KG1 (cell line): ENCODE measurements at places on chromosomes 11 and 22.

GRCh38 chr11:119346605-119347004, at the start of gene MFRP:
Gene MFRP, minus strand, starts transcription at chr11:119346705. Its CDS starts 192 bp downstream, at chr11:119346513.
- DNase-seq, result no peak

DNA sequence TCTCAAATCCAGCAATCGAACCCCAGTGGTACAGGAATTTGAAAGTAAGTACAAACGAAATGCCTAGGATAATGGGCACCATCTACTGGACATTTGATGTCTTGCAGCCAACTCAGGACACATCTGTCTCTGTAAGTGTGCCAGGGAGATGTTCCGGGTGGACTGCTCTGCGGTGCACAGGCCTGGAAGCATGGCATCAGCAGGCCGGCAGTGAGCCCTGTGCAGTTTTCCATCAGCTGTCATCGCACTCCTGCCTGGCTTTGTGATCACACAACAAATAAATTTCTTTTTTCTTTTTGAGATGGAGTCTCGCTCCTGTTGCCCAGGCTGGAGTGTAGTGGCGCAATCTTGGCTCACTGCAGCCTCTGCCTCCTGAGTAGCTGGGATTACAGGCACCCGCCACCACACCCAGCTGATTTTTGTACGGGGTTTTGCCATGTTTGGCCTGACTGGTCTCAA, 71.0 kb downstream of the JAM3 start:
- peak; percentile 63 for DNase-seq

GRCh38 chr22:44574640-44575380, 76.8 kb upstream of the RTL6 start:
- DNase-seq, result no peak

GRCh38 chr11:79150320-79150719, 290.5 kb downstream of the TENM4 start:
- no peak for DNase-seq

DNA sequence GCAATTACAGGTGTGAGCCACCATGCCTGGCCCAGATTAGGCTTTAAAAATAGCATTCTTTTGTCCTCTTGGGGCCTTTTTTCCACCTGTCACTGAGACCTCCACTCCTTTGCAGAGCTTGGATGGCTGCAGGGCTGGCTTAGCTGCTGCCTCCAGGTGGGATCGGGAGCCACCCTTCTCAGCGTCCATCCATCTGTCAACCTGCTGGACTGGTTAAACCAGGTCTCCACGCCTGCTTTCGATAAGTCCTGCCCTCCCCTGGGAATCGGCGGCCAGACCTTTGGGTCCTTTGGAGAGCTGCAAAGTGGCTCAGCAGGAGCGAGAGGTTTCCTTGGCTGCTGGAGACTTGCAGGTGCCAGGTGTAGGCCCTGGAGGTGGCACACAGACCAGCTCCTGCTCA, 23.4 kb upstream of the GRAMD4 start:
- DNase-seq, result no peak

- DNase-seq, result no peak
Measured at GRCh38 chr11:35618497-35619115, 346 bp downstream of the FJX1 start.

- no peak for DNase-seq
Measured at GRCh38 chr22:26460202-26460601, 23.4 kb downstream of the HPS4 start.

- DNase-seq, result no peak
Measured at GRCh38 chr11:64849598-64850356, 5.3 kb upstream of the CDC42BPG start.

DNA sequence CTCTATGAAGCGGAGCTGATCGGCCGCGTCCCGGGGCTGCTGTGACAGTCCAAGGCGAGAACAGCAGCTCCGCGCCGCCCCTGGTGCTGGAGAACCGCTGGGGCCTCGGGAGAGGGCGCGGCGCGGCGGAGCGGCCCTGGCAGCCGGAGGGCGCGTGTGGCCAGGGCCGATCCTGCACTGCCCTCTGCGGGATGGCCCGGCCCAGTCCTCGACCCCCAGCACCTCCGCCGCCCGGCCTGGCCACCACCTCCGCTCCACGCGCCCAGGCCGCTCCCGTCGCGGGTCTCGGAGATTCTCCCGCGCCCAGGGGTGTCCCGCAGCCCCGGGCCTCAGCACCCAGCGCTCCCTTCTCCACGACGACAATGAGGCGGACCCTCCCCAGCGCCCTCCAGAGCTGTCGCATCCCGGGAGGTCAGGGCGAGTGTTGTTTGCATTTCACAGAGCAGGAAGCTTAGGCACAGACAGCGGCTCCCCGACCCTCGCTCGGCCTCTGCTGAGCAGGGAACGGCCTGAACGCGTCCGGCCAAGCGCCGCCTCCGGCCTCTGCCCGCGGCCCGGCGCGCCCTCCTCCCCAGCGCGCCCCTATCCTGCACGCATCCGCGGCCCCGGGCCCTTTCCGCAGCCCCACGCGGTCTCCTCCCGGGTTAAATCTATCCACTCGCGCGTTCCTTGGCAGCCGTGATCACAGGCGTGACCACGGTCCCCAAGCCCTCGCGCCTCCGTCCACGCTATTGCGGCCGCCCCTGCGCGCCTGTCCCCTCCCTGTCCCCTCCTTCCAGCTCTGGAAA, 109.7 kb downstream of the WNT7B start:
- no peak for DNase-seq

DNA sequence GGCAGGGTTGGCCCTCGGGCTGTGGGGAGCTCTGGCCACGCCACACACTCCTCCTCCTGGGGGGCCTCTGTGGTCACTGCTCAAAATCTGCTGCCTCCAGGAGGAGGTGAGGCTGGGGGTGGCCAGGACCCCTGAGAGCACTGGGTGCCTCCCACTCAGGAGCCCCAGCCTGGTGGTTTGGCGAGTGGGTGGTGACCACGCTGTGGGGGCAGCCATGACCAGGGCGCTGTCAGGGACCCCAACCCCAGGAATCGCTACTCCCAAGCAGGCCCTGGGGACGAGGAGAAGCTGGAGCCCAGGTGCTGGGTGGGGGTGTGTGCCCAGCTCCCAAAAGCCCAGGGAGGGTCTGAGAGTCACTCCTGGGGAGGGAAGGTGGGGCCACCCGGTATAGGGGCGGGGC, 30.1 kb downstream of the TSPAN4 start:
- DNase-seq, result no peak

DNA sequence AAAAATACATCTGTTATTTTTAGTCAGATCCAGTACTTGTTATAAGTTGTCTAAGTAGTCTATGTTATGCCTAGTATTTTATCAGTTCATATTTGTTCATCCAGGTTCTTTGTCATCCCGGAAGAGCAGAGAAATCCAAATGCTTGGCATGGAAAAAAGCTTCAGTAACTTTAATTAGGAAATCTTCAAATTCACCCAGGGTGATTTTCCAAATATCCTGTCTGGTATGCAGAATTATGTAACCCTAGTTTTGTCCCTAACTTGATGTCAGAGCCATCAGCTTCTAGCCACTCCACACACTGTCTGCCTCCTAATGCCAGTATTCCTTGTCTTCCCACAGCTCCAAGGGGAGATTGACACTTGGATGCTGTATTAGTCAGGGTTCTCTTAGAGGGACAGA, 216.2 kb downstream of the ARHGAP42 start:
- no peak for DNase-seq

GRCh38 chr11:81932303-81932702, 801.4 kb downstream of the FAM181B start:
- no peak for DNase-seq

DNA sequence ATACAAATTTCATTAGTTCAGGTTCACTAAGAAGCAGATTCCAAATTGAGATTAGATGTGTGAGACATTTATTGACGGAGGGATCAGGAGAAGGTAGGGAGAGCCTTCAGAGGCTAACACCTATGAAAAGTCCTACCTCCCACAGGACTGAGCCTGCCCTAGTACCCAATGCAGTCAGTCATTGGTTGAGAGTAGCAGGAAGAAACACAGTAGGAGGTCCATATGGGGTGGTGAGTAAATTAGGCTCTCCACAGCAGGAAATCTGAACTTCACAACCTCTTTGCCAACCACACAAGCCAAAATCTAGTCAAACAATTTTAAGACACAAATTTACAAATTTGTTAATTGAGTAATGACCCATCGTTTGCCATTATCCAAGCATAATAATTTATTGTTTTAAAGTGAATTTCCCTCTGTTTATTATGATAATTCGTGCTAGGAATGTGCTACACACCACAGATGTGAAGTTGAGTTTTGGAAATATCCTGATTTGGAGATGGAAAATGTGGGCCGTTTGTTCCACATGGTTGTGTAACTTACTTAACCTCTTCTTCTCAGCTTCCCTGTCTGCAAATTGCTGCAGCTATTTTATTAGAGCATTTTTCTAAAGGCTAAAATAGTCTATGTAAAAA, 542.1 kb downstream of the ETS1 start:
- DNase-seq, result no peak

DNA sequence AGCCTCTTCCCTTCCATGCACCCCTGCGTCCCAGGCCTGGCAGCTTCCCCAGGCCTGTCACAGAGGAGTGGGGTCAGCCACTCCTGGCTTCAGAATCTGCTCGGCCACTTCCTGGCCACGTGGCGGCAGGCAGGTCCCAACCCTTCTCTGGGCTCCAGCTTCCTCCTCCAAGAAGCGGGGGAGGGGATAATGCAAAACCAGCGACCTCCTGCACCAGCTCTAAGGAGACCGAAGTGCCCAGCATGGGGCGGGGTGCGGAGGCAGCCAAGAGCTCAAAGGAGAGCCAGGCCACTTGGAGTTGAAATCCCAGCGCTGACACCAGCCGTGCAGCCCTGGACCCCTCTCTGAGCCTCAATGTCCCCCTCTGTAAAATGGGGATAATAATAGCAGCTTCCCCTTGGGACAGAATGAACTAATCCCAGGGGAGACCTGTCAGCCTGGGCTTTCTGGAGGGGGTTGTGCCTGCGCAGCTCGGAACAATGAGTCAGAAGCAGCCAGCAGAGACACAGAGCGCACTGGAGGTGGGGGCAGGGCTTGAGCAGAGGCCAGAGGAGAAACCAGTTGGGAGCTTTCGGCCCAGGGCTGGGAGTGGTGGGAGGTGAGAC, 22.8 kb upstream of the PICK1 start:
- DNase-seq, result no peak

GRCh38 chr22:24117942-24118341, 63.3 kb upstream of the SUSD2 start:
- DNase-seq, result no peak

GRCh38 chr11:116649268-116649667, 123.5 kb downstream of the BUD13 start:
- DNase-seq, result no peak

DNA sequence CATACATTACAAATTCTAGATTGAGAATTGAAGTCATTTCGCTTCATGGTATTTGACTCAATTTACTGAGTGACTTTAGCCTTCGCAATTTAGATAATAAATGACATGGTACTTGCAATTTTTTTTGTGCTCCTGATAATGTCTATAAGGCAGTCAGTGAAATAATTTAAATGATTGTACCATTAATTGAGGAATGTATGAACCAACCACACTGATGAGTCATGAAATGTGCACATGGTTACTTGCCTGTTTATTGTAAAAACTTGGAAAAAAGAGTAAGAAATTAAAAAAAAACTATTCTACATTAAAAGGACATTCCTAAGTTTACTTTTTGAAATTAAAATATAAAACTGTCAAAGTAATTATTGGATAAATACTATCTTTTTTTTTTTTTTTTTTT, 43.3 kb downstream of the DNAJC24 start:
- DNase-seq, result no peak

DNA sequence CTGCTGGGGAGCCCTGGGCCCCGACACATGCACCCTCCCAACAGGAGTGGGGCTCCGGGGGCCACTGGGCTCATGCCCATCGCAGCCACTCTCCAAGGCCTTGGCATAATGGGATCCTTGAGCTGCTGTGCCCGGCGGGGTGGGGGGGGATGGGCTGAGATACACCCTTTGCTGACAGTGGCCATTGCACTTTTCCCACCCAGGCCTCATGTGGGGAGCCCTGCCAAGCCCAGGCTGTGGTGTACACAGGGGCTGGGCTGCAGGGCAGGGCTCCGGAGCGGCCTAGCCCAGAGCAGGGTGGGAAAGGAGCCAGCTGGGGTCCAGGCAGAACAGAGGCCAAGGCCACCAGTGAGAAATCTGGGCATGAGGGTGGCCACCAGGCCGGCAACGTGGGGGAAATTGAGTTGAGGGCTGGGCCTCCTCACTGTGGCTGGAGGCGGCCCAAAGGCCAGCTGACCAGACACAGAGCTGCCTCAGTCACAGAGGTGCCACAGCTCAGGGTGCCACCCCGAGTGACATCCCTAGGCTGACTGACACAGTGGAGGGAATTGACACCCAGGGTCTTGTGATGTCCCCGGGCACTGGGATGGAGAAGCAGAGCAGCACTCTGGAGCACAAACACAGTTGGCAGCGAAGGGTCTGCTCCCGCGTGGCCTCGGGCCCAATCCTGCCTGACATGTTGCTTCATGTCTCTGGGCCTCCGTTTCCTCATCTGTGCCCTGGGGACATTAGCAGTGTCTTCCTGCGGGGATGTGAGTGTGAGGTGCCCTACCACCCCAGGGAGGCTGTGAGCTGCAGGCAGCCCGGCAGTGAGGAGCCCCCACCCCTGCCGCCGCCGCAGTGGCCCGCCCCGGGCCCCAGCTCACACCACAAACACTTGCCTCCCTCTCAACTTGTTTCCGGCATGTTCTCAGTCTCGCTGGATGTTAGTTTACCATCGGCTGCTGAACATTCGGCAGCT, 30.4 kb downstream of the RTN4R start:
- DNase-seq, result no peak

- no peak for DNase-seq
Measured at GRCh38 chr11:76661834-76662434, 8.6 kb downstream of the LRRC32 start.

GRCh38 chr11:119306373-119306890, 10.5 kb downstream of the MCAM start:
- no peak for DNase-seq

DNA sequence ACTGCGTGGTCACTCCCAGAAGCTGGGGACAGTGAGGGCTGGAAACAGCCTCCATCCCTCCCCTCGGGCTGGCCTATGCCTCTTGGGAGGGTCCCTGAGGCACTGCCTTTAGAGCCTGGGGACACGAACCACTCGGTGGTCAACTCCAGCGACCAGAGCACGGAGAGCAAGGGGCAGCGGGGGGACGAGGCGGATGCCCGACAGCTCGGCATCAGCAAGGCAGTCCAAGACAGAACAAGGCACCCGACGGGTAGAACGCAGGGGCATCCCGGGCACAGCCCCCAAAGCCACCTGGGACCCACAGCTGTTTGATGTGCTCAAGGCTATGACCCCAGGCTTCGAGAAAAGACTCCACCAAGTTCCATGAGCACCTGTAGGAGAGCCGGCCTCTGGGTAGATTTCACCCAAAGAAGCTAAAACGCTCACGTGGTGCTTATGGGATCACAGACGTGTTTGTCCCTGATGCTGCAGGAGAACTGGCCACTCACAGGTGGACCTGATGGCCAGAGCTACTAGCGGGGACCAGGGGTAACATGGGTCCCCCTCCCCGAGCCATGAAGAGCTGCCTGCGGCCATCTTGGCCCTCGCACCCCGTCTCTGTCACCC, 510 bp upstream of the LSP1 start:
- peak; percentile 54 for DNase-seq

GRCh38 chr22:19679522-19680101, 34.7 kb upstream of the SEPTIN5 start:
- DNase-seq, result no peak

- DNase-seq, result no peak
Measured at GRCh38 chr22:50705219-50705691, 32.6 kb downstream of the SHANK3 start.
